Stimulated activated naive CD8-positive, alpha-beta T cell treated with anti-CD3 and anti-CD28 coated beads, Interleukin-15, Interleukin-2, amounts not matched to agents 100 U/mL and 50 U/mL, for 24 hours (primary cell): ENCODE measurements at places on chromosomes 7 and 10.

DNA sequence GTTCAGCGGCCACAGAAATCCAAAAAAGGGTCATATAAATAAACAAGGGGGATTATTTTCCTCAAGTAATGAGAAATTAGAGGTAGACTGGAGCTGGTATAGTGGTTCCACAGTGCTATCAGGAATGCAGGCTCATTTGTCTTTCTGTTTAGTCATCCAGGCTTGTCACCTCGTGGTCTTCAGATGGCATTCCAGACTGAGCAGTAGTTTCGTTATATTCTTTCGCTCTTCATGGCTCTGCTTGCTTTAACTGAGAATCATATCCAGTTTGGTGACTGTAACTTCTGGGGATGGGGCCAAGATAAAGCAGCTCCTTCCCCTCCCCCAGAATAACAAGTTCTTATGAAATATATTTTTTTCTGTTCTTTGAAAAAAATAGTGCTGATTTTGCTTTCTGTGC, 9.5 kb downstream of the ANKIB1 start:
- no peak for DNase-seq

DNA sequence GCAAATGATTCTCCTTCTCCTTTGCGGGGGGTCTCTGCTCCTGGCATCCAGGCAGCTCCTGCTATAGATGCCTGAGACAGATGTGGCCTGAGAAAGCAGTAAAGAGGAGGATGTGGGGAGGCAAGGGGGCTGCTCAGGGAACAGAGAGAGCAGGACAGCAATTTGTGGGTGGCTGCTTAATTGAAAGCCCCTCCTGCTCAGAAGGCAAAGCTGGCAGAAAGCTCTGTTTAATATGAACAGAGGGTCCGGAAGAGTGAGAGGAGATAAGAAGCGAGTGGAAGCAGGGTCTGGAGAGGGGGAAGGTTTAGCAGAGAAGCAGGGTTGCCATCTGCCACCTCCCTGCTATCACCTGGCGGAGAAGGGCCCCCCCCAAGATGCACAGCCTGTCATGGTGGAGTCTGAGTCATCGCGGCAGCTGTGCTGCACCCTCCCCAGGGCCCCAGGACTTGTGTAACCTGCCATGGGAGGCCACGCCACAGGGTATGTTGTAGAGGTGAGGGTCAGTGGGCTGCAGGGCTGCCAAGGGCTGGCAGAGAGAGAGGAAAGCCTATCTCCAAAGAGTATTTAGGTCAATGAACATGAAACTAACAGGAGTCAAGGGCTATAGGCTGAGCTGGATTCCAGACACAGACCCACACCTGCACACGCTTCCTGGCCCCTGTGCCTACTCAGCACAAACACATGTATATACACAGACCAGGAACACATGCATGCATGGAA, 1109.8 kb upstream of the AUTS2 start:
- DNase-seq, result no peak

- no peak for DNase-seq
Measured at GRCh38 chr10:34137201-34137600, 677.9 kb downstream of the PARD3 start.

GRCh38 chr7:28029051-28029450, 151.5 kb downstream of the JAZF1 start:
- no peak for DNase-seq

DNA sequence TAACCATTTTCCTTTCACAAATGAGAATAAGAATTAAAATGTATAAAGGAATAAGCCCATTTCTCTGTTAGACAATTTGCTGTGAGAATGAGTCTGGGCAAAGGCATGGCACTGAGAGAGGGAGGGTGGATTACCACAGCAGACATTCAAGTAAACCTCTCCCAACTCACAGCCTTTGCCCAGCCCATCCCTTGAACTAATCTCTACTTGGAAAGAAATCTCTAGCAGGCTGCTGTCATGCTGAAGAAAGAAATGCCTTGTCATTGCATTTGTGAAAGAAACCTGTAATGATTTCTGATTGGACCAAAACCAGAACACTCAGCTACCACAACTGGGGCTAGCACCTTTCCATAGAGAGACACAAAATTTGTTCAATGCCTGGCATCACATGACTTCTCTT, 39.2 kb downstream of the CH25H start:
- no peak for DNase-seq

GRCh38 chr10:12768156-12769100, 233.1 kb downstream of the CCDC3 start:
- no peak for DNase-seq

DNA sequence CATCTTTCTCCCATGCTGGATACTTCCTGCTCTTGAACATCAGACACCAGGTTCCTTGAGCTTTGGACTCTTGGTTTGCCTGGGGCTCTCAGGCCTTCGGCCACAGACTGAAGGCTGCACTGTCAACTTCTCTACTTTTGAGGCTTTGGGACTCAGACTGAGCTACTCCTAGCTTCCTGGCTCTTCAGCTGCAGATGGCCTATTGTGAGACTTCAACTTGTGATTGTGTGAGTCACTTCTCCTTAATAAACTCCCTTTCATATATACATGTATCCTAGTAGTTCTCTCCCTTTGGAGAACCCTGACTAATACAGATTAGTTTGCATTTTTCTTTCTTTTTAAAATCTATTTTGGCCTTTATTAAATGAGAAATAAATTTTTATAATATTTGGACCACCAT, 276.2 kb upstream of the SEMA3C start:
- no peak for DNase-seq

- DNase-seq, result no peak
Measured at GRCh38 chr10:75408509-75408875, 6.9 kb upstream of the ZNF503 start.
